ENCODE measurements at places on chromosomes 13 and 19.

DNA sequence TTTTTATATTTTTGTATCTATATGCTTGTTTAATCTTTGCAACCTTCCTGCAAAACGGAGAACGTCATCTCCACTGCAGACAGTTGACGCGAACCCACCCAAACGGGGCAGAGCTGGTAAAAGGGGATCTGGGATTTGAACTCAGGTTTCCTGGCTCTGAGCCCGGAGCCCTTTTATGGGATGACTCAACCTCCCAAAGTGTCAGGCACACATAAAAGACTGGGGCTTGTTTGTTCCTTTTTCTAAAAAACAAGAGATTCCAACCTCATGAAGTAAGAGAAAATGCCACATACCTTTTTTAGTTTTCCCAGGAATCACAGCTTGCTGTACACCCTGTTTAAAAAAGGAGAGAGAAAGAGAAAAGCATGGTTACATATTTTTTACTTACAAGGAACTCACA lies 78.9 kb downstream of the GADD45B start:
- DNase-seq = no peak

DNA sequence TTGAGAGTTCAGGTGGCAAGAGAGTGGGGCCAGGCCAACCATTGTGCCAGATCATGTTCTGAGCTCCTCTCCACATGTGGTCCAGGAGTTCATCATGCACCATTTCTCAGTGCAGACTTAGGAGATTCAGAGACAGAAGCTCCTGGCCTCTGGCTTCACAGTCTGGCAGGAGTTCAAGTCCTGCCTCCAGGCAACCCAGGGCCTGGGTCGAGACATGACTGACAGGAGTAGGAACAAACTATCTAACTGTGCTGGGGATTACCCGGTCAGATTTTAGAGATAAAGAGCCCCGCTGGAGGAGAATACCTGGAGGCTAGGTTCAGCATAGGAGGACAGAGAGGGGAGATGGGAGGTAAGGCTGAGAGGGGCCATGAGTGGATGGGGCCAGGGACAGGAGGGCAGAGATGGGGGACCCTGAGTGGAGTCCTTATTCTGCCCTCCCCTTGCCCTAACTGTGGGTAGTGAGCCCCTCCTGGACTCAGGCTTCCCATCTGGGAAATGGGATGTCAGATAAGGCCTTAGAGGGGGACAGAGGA lies 906 bp upstream of the CYP4F11 start:
- DNase-seq = no peak

- no peak for DNase-seq
Observed at GRCh38 chr13:51091839-51092238, 19.2 kb downstream of the C13orf42 start.

DNA sequence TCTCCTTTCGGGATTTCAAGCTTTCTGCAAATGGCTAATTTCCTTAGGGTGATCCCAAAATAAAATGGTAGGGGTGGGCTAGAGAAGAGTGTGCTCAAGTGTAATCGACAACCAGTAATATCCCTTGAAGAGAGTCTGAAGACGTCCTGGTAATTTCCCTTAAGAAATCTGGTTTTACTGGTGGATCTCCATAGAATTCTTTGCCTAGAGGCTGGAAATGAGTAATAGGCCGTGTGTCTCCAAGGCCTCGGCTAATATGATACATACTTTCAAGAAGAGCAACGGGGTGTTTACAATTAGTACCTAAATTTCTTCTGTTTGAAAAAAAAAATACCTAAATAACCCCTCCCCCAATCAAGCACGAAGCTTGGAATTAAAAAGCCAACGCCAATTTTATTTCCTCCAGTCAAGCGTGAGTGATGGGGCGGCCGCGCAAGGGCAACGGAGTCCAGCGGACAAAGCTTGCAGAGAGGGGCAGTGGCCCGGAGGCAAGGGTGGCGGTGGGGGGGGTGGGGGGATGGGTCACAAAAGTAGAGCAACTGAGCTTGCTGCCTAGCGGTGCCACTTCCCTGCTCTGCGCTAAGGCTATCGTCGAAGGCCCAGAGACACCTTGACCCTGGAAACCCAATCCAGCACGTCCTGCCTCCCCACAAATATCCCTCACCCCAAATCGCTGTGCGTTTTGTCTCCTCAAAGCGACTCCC lies 7.8 kb downstream of the SOX21 start:
- DNase-seq = no peak

DNA sequence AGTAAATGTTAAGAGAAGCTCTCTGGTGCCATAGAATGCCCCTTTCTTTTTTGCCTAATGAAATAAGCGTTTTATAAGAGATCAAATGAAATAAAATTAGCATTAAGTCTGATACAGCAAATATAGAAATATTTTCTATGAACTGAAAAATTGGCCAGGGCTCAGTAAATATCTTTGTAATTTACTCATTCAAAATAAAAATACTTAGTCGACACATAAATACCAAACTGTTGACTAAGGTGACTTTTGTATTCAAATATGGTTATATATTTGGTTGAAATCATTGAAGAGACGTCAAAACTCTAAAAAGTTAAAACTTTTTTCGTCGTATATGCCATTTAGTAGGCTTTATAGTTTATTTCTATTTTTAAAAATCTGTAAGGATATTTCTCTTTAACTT lies 25.6 kb downstream of the IPO5 start:
- DNase-seq = no peak

DNA sequence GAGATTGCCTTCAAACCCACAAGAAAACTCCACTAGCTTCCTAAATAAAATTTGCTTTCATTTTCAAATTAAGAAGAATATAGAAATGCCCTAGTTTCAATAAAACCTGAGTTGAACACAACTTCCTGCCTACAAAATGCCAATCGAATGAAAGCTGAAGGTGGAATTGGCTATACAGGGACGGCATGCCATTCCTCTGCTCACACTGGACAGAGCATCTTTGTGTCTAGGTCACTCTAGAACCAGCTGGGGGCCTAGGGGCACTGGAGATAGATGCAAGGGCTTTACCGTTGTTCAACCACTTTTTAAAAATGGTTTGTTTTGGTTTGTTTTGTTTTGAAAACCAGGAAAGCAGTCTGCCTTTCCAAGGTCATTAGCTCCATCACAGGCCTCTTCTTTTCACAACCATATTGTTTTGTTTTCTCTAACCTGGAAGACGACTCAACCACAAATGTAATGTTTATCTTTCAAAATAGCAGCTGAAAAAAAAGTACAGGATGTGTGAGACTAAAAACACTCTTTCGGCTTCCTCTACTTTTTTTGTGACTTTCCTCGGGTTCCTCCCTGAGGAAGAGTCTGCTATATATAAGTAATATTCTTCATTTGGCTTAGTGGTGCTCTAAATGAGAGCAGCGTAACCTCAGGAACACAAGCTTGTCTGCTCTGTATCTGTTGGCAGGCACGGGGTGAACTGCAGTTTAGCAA lies 11.9 kb upstream of the ITM2B start:
- DNase-seq = no peak

DNA sequence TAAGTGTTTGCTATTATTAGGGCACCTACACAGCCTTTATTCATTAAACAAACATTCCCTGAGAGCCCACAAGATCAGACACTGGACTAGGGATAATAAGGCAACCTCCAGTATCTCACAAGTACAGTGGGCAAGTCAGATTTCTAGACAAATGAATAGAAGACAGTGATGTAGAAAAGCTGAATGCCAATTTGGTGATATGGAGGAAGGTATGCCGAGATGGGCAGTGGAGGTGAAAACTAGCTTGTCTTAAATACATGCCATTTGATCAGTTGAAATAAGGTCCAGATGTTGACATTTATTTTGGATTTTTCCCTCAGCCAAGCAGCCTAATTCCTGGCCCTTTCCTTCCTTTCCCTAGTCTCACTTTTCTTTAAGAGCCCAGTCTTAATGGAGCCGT lies 130.3 kb downstream of the RXFP2 start:
- no peak for DNase-seq

- no peak for DNase-seq
Observed at GRCh38 chr19:12265921-12266704, 28.6 kb downstream of the ZNF44 start.

DNA sequence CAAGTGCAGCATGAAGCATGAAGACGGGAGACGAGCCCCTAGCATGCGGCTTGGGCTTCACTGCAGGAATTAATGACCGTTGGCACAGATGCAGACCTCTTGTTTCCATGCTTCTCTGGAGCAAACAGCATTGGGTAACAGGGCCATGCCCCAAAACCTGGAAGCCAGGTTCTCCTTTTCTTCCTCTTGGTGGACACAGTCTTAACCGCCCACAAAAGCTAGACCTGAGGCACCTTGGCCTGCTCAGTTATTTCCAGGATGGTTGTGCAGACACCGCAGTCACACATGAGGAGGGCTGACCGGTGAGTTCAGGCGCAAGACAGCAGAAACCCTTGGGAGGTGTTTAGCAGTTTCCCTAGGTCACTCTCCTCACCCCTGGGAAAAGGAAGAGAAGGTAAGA lies 133.9 kb upstream of the GJB6 start:
- no peak for DNase-seq

GRCh38 chr13:66948910-66949309 lies 281.2 kb downstream of the PCDH9 start:
- DNase-seq = no peak

DNA sequence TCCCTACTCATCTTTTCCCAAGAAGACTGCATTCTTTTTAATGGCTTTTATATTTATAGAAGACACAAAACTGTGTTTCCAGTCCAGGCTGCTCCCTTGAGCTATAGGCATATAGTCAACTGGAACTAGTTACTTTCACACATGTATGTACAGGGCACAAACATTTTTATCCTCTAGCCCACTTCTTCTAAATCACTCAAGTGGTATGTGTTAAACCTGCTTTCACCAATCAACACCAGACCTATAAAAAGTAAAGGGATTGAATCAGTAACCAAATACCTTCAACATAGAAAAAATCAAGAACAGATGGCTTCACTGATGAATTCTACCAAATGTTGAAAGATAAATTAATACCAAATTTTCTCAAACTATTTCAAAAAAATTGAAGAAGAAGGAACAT lies 584.2 kb upstream of the SLITRK1 start:
- DNase-seq = no peak
